ENCODE measurements at places on chromosomes 11 and 22.

DNA sequence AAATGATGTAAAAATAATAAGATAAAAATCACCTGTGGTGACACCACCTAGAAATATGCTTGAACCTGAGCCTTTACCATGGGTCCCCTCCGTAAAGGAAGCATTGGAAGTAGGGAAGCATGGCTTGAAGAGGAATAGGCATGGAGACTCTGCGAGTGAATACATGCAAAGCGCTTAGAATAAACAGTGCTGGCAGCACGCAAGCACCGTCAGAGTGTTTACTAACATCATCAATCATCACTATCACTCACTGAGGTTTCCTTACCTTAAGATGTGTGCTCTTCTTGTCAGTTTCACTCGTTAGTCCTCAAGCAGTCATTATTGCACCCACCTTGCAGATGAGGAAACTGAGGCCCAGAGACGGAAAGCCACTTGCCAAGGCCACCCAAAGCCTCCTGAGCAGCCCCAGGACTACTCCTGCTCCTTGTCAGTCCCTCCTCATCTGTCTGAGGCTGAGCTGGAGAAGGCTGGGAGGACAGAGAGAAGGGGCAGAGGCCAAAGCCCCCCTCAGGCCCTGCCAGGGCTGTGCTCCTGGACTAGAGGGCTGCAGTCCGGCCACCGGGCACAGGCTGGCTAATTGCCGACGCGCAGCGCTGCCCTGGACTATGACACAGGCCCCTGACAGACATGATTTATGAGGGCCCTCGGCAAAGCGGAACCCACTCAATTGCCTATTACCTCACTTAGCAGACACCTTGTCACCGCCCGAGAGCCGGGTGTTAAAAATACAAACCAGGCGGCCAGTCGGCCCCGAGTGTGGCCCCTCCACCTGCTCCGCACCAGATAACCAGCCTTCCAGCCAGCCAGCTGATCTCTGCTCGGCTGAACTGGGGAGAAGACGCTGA, 168.9 kb downstream of the MN1 start:
- DNase-seq, result no peak

GRCh38 chr22:42561856-42562255, 8.1 kb downstream of the SERHL2 start:
- no peak for DNase-seq

DNA sequence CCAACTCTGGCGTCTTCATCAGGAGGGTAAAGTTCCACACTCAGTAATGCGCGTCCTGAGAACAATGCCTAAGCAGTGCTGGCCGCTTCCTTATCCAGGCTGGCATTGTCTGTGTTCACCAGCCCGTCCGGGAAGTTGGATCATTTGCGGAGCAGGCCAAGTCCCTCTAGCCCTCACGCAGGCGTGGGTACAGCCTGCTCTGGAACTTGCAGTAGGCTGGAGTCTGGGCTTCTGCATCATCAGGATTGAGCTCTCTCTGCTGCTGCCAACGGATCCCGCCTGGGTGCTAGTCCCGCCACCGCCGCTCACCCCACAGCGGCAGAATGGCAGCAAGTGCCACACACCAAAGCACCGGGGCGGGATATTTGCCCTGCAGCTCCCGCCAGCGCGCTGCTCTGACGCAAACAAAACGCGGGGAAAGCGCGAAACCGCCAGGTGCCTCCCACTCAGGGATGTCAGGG, 29.0 kb downstream of the GLYATL1 start:
- DNase-seq, result no peak

DNA sequence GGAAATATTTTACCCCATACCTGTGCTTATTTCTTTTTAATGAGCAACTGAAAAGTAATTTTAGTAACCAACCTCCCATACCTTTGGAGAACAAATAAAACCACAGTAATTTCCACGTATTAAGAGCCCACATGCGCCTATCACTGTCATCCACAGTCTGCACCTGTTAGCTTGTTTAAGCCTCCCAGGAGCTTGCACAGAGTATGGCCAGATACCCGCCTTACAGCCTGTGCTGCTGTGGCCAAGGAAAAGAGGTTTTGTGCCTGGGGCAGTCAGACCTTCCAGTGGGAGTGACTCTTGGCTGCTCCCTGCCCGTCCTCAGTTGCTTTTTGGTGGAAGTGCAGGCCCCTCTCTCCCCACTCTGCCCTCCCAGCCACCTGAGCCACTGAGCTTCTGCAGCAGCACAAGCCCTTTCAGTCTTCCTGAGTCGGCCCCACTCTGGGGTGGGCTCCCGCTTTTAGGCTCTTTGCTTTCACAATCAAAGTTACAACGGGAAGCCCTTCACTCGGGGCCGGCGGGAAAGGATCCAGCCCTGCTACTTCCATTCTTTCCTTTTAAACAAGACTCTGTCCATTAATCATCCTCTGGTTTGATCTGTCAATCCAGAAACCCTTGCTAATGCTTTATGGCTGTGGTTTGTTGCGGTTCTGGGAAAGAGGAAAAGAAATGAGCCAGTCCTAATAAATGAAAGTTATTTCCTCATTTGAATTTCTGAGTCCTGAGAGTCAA, 308.8 kb downstream of the TBC1D22A start:
- DNase-seq, result no peak

GRCh38 chr22:49955581-49956417, 4.8 kb upstream of the PIM3 start:
- no peak for DNase-seq

GRCh38 chr11:134710861-134711407, 298.9 kb upstream of the B3GAT1 start:
- DNase-seq, result no peak

DNA sequence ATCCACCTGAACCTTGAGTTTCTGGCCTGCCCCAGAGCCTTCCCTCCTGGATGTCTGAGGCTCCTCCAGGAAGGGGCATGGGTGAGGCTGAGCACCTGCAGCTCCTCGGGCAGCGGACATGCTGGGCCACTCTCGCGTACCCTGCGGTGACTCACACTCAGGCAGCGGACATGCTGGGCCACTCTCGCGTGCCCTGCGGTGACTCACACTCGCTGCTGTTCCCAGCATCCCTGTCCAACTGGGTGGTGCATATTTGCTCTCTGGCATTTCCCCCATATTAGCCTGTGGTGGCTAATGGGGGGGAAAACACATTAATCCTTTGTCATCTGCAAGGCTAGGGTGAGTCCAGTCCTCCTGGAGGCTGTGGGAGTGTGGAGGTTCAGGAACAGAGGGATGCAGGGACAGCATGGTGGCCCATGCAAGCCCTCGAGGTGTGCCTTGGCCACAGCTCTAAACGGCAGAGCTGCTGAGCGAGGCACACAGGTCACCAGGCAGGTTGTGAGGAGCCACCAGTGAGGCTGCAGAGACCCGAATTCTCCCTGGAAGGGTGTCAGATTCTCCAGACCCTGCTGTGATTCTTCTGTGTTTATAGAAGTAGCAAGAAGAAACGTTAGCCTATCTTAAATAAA, 728.1 kb downstream of the BRD1 start:
- DNase-seq, result no peak

Measured in stimulated activated CD4-positive, alpha-beta T cell treated with anti-CD3 and anti-CD28 coated beads, Interleukin-12 subunit alpha, Interleukin-12 subunit beta, amount 100 ng/mL, for 4 hours (primary cell).